ENCODE measurements at places on chromosomes 3 and 15. TPM values are rescaled to one million over a fixed set of nuclear protein-coding genes. Genes with fewer than 3 reads are reported as not detected.

The SI gene
- total RNA-seq = not detected

The CCDC39 gene
- total RNA-seq = not detected

The COPB2 gene
- total RNA-seq = 87.0 TPM

The POLR2M gene
- total RNA-seq = 53.8 TPM

The CKMT1B gene
- total RNA-seq = not detected

The CRYGS gene
- total RNA-seq = 4.0 TPM

The STXBP5L gene
- not detected for total RNA-seq

The SKOR1 gene
- total RNA-seq = 0.64 TPM

The NME9 gene
- not detected for total RNA-seq

The NANOGP8 gene
- not detected for total RNA-seq

The CASR gene
- total RNA-seq = not detected

The BSN gene
- 0.15 TPM for total RNA-seq

The KBTBD13 gene
- total RNA-seq = not detected

The CFAP91 gene
- 12.9 TPM for total RNA-seq

The TRAT1 gene
- total RNA-seq = not detected

The AMT gene
- 7.3 TPM for total RNA-seq

The CHST13 gene
- not detected for total RNA-seq

The TRAIP gene
- total RNA-seq = 6.4 TPM

The UBA3 gene
- total RNA-seq = 86.6 TPM

The CRABP1 gene
- not detected for total RNA-seq

The IL17RB gene
- 3.8 TPM for total RNA-seq

The ST3GAL6 gene
- not detected for total RNA-seq

The NRROS gene
- total RNA-seq = 92.4 TPM

The ROPN1 gene
- total RNA-seq = not detected

The ALDH1A2 gene
- total RNA-seq = not detected

The THAP10 gene
- total RNA-seq = 0.34 TPM

The FXR1 gene
- total RNA-seq = 130 TPM

The FEZF2 gene
- not detected for total RNA-seq

The ACAD11 gene
- total RNA-seq = 16.4 TPM

The UBE2E2 gene
- 48.5 TPM for total RNA-seq

The VGLL3 gene
- total RNA-seq = not detected

The FMN1 gene
- 0.69 TPM for total RNA-seq

The CAMKV gene
- total RNA-seq = not detected

The NCEH1 gene
- 4.9 TPM for total RNA-seq

The DUT gene
- 81.6 TPM for total RNA-seq

The CEMIP gene
- 0.51 TPM for total RNA-seq

The NDN gene
- 0.17 TPM for total RNA-seq

The MBNL1 gene
- 489 TPM for total RNA-seq

The TGM5 gene
- 0.17 TPM for total RNA-seq

The SAMMSON gene
- not detected for total RNA-seq

The PIF1 gene
- 3.3 TPM for total RNA-seq

Data from activated B cell treated with CpG ODN at 0.5 μM for 24 hours (primary cell).